Activated CD4-positive, alpha-beta T cell treated with anti-CD3 and anti-CD28 coated beads for 4 hours (primary cell): ENCODE measurements at places on chromosomes 5 and 9.
A peak's percentile ranks its signal among the peaks of the same experiment; 100 is the strongest.

GRCh38 chr9:92614763-92615461 lies 55.0 kb downstream of the IPPK start:
- no peak for DNase-seq

DNA sequence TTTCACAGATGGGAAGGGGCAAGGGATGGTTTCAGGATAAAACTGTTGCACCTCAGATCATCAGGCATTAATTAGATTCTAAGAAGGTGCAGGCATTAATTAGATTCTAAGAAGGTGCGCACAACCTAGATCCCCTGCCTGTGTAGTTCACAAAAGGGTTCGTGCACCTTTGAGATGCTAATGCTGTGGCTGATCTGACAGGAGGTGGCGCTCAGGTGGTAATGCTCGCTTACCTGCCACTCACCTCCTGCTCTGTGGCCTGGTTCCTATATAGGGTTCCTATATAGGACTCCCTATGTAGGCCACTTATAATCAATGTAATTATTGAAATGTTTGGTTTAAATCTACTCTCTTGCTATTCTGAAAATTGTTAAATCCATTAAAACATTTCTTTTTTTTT lies 171.0 kb downstream of the MSX2 start:
- no peak for DNase-seq

DNA sequence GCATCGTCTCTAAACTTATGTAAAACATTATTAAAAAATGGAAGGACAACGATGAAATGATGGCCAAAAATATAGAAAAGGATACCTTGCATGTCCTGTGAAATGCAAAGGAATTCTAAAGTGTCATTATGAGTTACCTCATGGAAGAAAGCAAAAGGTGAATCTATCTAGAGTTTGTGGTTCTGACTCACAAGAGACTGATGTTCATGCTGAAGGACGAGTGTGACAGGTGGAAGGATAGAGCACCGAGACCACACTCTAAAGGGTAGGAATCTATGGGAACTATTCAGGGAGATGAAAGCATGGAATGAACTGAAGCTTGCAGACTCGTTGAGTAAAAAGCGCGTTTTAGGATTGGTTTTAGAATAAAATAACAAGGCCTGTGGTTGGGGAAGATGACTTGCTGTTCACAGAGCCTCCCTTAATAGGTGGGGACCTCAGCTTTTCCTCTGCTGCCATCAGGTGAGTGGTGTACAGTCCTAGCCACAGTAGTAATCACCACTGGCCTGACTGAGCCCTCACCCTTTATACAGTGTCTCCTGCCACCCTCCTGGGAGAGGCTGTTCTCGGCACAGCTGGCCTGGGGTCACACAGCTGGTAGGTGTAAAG lies 11.2 kb downstream of the TENT4A start:
- DNase-seq: no peak

DNA sequence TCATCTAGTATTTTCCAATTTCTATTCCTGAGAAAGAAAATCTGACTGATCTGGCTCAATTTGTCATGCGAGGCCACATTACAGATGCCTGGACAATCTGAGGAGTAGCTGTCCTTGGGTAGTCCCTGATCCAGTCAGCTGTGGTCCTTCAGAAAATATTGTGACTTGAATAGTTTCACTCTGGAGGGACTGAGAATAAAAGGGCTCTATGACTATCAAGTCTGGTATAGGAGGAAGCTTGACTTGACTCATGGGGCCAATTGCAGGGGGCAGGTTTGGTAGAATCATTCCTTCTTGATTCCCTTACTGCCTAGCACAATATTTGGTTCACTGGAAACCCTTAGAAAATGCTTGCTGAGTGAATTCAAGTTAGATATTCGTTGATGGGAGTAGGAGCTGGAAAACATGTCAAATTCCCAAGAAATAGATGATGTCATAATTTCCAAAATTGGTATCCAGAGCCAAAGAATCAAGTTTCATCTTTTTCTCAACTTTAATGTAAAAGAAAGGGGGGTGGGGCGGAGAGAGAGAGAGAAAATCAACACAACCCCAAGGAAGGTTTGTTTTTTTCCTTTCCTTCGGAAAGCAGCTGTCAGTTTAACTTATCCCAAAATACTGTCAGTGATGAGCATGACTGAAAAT lies 32.4 kb upstream of the STX17 start:
- no peak for DNase-seq

GRCh38 chr5:152532714-152533113 lies 127.6 kb upstream of the NMUR2 start:
- no peak for DNase-seq

GRCh38 chr9:15491950-15492349 lies 18.8 kb downstream of the PSIP1 start:
- DNase-seq: no peak

DNA sequence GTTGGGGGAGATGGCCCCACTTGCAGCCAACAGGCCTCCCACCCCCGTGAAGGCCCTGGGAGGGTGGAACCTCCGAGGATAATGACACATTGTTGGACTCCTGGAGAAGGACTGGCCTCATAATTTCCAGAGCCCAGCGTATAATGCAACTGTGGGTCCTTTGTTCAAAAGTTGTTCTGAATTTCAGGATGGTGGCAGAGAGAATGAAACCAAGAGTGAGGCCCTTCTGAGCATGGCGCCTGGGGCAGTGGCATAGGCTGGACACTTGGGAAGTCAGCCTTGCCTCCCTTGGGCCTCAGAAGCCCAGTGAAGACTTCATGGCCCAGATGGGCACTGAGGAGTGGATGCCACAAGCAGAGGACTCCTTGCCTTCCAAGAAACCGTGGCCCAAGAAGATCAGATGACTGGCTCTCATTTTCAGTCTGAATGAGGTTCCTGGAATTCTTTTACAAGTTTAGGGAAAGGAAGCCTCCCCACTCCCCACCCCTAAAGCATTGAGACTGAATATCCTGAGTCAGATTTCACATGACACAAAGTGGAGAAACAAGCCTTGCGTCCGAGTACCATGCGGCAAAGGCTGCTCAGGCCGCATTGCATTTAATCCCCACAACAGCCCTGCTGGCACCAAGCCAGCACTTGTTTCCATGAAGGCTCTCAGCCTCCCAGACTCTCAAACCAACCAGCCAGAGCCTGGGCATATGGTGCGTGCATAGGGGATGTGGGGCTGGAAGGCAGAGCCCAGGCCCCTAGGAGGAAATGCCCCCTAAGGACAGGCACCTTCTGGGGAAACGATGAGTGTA lies 96.7 kb upstream of the SMIM23 start:
- no peak for DNase-seq

DNA sequence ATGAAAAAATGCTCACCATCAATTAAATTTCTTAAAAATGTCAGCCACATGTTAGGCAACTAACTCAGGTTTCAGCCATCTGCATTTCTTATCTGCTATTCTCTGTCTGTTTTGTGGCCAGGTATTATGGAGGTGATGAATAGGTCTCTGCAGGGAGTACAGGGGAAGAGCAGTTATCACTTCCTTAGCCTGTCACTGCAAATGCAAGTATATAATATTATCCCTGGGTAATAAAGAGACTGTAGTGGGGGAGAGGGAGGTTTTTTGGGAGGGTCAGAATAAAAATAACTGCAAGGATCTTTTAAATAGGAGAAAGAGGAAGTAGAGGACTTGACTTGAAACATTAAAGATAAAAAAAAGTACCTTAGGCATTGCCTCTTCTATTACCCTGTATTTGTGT lies 49.6 kb upstream of the PTGER4 start:
- no peak for DNase-seq

DNA sequence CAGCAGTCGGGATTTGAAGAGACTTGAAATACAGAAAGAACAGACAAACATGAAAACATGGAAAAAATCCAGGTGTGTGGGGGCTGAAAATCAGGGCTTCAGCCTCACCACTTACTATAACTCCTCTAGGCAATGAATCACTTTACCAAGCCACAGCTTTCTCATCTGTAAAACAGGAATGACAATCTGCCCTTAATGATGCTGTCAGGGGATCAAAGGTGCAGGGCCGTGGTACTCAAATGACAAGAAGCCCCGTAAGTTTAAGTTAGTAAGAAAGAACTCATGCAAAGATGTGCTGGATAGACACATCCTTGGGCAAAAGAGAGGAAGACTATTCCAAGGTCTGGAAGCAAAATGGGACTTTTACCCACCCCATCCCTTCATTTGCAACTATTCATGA lies 34.7 kb downstream of the FBXW2 start:
- DNase-seq: no peak

- DNase-seq: no peak
Observed at GRCh38 chr9:96025995-96026602, 150.6 kb downstream of the ERCC6L2 start.

GRCh38 chr5:148794275-148794674 lies 32.1 kb upstream of the ADRB2 start:
- DNase-seq: no peak

GRCh38 chr5:97458851-97459250 lies 275.8 kb upstream of the RIOK2 start:
- no peak for DNase-seq

GRCh38 chr5:176418251-176418650 lies 1.9 kb upstream of the CLTB start:
- DNase-seq: no peak

- no peak for DNase-seq
Observed at GRCh38 chr9:74653410-74654080, 156.4 kb downstream of the RORB start.

DNA sequence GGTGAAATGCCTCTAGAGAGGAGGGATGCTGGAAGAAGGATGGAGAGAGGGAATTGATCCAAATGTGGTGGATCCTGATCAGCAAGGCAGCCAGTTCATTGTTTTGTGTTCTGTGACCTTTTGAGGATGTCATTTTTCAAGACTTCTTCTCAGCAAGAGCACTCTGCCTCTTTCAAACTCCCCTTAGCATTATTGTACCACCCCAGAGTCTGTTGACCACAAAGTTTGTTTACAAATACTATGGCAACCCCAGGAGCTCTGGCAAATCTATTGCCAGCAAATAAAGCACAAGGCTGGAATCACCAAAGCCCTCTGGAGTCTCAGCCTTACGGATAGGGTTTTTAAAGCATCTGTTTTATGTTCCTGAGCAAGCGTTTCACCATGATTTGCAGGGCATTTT lies 76.2 kb upstream of the SLC1A3 start:
- DNase-seq: no peak

DNA sequence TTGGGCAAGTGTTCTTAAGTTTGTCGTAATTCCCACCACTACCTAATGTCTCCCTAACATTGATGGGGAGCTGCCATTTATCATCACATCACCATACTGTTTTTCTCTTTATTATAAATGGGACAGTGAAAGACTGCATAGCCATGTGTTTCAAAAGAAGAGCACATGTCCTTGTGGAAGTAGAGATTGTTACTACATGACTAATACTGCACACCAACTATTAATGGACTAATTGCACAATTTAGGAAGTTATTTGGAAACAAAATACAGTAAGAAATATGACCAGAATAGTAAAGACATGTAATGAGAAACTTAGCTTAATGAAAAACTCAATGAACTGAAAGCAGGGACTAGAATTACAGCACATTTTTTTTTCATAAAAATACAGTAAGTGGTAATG lies 12.0 kb upstream of the ELOVL7 start:
- DNase-seq: no peak

GRCh38 chr5:78779771-78780616 lies 131.4 kb upstream of the LHFPL2 start:
- DNase-seq: no peak

- no peak for DNase-seq
Observed at GRCh38 chr5:14353726-14354474, 210.8 kb downstream of the TRIO start.

DNA sequence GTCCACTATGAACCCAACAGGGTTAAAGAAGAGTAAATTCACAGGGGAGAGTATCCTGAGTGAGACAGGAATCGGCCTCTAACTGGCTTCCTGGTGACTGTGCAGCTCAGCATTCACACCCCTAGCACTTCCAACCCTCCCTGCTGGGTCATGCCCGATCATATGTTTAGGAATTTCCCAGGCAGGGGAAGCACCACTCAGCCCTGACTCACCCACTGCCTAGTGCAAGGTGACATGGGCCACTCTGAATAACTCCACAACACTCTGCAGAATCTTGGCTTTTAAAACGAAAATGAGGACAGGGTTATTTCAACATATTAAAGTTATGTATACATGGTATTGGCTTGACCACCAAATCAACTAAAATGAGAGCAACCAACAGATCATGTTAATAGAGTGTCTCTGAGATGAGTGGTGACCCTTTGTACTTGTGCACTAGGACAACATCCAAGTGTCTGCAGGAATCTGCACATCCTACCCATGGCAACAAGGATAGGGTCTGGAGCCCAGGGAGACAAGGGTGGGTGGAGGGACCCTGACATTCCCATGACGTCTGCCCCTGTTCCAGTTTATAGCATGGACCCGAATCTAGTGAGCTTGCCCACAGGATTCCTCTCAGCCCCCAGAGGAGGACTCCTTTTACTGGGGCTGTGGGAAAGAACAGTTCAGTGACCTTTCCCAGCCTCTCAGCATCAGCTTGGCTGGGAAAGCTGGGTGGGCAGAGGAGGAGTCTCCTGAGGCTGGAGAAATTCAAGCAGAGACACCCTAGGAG lies 485.8 kb downstream of the SEMA5A start:
- no peak for DNase-seq

DNA sequence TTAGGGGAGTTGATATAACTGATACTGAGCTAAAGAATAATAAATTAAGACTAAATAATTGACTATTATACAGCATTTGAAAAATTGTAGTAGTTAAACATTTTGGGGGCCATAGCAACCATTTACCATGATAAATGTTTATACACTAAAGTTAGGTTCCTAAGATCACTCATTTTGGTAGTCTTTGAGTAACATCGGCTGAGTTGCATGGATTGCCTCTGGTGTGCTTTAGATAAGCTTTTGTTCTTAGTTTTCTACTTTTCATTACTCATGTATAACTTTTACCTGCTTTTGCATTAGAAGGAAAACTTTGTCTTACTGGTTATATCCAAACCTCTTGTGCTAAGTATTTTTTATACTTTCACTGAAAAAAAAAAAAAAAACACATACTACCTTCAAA lies 101.2 kb downstream of the SLC44A1 start:
- DNase-seq: no peak

GRCh38 chr9:100011062-100011681 lies 87.6 kb downstream of the ERP44 start:
- peak; percentile 23 for DNase-seq

GRCh38 chr5:177365845-177366527 lies 8.3 kb downstream of the RGS14 start:
- DNase-seq: no peak

DNA sequence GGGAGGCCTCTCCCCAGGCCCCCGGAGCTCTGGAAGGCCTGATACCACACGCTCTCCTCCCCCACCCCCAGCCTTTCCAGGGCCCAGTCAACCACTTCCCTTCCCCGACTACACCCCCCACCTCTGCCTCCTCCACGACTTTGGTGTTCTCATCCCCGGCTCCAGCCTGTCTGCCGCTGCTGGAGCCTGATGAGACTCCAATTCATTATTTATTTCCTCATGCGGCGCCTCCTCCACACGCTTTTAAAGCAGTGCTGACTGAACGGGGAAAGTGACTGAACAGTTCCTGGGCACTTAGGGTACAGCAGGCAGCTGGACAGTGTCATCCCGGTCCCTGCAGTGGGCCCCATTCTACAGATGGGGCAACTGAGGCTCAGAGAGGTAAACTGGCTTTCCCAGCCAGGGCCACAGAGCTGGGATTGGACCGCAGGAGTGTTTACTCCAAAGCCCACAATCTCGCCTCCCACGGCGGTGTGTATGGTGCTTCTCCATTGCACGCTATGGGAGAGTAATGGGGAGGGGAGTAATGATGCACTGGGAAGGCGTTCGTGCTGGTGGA lies 15.9 kb upstream of the RPL26L1 start:
- DNase-seq: no peak

GRCh38 chr9:133513214-133514100 lies 11.3 kb downstream of the MYMK start:
- no peak for DNase-seq

- DNase-seq: no peak
Observed at GRCh38 chr5:44626846-44627245, 181.9 kb upstream of the MRPS30 start.

- DNase-seq: no peak
Observed at GRCh38 chr9:115207003-115207836, 89.3 kb upstream of the TNC start.
